ENCODE measurements at places on chromosomes 3 and 15.

GRCh38 chr3:35137612-35138011, 501.7 kb upstream of the ARPP21 start:
- no peak for DNase-seq

GRCh38 chr3:52153389-52154096, 680 bp downstream of the POC1A start:
- no peak for DNase-seq

DNA sequence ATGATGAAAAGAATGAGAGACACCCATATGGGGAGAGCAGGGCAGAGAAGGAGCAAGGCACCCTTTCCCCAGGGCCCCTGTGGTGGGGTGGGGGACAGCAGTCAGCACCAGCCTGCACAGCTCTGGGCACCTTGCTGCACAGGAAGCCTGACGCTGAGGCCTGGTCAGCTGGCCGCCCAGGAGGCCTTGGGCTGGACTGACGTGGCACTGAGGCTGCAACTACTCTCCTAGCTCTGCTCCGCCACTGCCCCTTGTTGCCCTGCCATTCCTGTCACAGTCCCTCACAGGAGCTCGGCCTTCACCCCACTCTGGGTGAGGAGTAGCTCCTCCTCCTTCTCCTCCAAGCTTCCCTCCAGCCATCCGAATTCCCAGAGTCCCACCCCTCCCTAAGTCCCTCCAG, 99.7 kb downstream of the CPN2 start:
- no peak for DNase-seq

GRCh38 chr3:158522221-158523136, 48.5 kb upstream of the MLF1 start:
- no peak for DNase-seq

GRCh38 chr3:37189109-37189508, 14.7 kb upstream of the LRRFIP2 start:
- no peak for DNase-seq

GRCh38 chr15:83443076-83443847, 3.9 kb upstream of the SH3GL3 start:
- no peak for DNase-seq

DNA sequence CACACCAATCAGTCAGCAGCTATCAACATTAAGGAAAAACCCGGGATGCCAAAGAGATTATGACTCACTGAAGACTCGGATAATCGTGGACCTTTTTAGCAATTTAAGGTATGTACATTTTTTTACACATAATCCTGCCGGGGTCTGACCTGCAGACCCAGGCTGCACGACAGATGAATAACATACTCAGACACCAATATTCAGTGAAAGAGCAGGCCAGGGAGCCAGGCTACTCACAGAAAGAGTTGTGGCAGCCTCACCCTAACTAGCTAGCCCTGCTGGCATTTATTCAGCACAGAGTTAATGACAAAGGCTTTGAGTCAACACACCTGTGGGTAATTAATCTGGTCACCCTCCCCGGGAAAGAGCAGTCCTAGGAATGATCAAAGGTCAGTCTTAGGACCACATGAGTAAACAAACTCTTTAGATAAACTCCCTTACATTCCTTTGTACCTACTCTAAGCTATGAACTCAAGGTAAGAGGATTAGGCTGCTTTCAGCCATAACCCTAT, 727.5 kb downstream of the TBL1XR1 start:
- no peak for DNase-seq

GRCh38 chr3:11726146-11726545, 82.4 kb upstream of the VGLL4 start:
- no peak for DNase-seq

DNA sequence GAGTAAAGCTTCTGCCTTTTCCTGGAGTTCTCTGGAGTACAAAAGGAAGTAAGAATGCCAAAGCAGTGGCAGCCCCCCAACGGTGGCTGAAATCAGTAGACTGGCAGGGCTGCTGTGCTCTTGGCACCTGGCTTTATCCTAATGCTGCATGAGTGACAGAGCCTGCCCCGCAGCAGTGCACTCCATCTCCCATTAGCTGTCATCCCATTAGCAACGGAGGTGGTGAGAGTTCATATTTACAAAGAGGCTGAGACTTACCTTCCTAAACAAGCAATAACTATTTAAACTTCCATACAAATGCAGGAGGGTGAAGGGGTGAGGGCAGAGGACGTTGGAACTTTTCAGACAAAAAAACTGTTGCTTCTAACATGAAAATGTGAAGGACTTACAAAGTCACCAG, 51.9 kb downstream of the SERPINI1 start:
- no peak for DNase-seq

DNA sequence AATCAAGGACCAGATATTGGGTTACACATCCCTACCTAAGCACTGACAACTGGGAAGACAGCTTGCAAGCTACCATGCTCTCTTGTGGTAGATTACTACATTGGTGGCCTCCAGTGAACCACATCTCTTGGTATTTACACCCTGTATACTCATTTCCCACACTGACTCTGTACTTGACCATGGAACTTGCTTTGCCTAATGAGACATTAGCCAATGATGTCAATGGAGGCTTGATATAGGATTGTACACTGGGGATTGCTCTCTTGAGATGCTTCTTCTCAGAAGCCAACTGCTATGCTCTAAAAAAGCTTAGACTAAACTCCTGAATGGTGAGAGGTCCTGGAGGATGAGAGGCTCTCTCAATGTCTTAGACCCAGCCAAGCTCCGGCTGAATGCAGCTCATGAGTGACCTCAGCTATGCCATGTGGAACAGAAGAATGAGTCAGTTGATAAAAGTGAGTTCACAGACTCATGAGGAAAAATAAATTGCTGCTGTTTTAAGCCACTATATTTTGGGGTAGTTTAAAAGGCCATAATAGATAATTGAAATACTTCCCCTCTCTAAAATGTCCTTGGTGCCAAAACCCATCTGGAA, 61.5 kb upstream of the GALNT15 start:
- DNase-seq: no peak

DNA sequence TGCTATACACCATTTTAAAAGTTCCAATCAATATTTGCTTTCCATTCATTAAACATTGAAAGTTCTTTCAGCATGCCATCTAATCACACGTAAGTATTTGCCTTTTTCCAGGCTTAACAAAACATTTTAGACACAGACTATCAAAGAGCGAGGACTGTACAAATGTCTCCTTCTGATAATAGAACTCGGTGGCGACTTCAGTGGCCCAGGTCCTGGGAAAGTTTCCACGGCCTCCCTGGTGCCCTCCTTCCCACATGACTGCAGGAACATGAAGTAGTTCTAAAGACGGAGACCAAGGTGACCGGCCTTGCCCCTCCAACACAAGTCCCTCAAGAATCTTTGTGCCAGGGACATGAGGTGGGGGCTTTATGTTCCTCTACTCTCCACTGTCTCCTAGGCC, 174.6 kb upstream of the KBTBD8 start:
- no peak for DNase-seq

- DNase-seq: no peak
Measured at GRCh38 chr3:36957063-36957462, 12.2 kb upstream of the TRANK1 start.

DNA sequence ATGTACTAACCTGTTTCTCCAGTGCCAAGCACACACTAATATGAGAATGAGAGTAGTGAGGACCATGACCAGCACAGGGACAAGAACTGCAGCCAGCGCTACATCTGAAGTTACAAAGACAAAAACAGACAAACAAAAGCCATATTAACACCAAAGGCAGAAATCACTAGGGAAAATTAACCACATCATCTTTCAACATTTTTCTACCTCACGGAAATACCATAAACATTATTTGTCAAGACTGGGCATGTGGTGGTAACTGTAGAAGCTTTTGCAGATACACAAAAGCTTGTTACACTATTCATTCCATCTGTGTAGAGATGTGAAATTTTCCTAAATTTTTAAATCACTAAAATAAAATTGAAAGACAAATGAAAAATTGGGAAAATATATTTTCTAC, 44.9 kb downstream of the ST3GAL6 start:
- DNase-seq: no peak

GRCh38 chr3:110542552-110543150, 529.0 kb upstream of the NECTIN3 start:
- DNase-seq: no peak

DNA sequence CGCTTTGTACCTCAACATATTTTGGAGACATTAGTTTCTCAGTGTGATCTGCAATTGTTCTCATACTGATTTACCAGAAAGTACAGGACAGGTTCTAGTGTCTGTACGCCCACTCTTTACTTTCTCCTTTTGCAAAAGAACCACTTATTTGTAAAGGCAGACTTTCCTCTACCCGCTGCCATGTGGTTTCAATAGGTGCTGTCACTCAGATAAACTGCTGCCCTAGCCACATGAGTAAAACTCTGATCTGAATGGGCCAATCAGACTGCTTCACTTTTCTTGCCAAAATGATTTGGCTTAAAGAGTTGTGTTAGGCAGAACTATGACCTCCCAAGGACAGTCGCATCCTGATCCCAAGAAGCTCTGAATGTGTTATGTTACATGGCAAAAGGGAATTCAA, 984.6 kb upstream of the NR2F2 start:
- DNase-seq: no peak

Data from stimulated activated naive CD4-positive, alpha-beta T cell treated with Interleukin-2 at 50 U/mL for 16 hours (primary cell).